ENCODE measurements at places on chromosomes 6 and 20.

DNA sequence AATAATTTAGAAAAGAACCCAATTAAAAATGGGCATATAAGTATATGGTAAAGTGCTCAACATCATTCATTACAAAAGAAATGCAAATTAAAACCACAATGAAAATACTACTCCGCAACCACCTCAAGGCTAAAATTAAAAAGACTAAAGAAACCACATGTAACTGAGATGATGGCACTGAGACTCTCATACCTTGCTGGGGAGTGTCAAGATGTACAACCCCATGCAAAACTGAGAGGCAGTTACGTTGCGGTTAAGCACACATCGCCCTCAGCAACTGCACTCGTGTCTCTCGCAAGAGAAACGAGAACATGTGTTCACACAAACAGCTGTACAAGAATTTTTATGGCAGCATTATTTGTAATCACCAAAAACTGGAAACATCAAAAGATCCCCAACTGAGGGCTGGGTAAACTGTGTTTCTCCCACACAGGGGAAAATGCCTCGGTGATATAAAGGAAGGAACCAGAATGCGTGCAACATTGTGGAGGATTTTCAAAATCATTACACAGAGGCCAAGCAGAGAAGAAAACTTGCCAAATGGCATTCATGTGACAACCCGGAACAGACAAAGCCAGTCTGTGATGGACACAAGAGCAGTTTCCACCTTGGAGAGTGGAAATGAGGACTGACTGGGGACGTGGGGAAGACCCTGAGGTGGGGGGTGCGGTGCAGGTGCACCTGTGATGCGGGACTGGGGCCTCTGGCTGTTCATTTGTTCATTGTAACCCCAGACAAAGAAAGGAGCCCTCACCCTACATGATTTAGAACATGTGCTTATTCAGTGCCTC lies 144.9 kb downstream of the WDR27 start:
- DNase-seq: no peak

- DNase-seq: no peak
These were observed 7.8 kb upstream of the DUSP22 start for GRCh38 chr6:284486-284885.

DNA sequence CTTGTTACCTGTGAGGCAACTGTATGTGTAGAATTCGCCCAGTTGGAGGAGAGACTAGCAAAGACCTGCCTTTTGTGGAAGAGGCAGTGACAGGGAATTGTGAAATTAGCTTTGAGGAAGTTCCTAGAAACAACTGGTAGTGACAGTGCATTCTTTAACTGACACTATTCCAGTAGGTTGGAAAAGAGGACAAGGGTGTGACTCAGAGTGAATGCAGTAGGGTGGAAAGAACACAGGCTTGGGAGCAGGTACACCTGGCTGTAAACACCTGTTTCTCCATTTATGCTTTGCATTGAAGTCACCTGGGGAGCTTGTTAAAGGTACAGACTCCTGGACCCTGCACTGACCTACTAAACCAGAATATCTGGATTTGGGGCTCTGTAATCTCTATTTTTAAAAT lies 295.7 kb downstream of the PHACTR1 start:
- DNase-seq: no peak

DNA sequence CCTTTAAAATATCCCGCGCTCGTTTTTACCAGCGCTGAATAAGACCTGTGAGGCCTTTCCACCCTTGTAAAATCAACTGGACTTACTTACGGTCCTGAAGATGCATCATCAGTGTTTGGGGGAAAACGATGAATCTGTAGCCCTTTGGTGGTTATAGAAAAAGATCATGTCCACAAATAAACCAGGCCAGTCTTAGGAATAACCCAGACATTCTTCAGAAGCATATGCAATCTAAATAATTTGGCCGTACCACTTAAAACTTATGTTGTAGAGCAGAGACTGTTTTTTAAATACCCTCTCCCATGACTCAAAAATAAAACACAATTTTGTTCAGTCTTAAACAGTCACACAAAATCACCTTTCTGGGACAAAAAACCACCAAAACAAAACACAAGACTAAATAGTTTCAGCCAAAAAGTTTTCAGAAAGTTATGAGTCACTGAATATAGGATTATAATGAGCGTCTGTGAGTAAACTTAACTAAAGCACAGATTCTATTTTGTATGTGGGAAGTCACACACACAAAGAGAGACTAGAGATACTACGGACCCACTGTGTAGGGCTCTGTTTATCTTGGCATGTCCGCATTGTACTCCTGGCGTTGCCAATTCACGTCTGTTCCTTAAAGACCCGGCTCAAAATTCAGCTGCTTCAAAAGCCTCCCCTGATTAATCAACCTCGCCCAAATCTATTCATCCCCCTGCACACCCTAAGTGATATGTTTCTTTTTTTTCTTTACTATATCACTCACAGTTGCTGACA lies 26.5 kb upstream of the SMOC2 start:
- no peak for DNase-seq

- no peak for DNase-seq
These were observed 49.0 kb upstream of the TAGAP start for GRCh38 chr6:159093609-159094443.

- DNase-seq: peak; percentile 42
These were observed 20.5 kb downstream of the PTK7 start for GRCh38 chr6:43096451-43097097.

GRCh38 chr6:64266351-64266821 lies 630.8 kb downstream of the PHF3 start:
- no peak for DNase-seq

DNA sequence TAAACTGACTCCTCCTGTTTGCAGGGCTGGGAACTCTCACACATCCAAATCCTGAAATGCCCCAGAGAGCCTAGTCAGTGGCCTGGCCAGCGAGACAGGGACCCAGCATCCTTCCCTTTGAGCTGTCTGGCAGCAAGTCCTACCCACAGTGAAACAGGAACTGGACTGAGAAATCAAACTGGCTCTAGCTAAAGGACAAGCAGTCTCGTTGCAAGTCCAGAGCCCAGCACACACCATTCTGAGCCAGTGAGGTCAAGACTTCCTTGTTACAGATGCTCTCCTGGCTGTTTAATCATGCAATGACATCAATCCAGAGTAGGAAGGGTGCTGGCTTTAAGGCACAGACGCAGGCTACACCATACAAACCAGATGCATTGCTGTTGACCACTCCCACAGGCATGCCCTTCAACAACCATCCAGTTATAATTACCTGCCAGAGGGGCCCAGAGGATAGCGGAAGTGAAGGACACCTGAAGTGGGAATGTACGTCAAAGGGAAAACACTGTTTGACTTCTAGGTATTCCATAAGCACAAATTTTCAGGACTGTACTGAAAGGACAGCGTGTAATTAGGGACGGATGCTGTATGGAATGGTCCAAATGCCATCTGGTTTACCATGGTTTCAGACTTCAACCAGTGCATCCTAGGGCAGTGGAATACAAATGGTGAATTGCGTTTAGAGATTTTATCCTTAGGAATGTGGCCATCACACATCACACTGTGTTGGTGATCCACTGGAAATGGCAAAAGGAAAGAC lies 114.4 kb downstream of the SLC23A2 start:
- DNase-seq: no peak

DNA sequence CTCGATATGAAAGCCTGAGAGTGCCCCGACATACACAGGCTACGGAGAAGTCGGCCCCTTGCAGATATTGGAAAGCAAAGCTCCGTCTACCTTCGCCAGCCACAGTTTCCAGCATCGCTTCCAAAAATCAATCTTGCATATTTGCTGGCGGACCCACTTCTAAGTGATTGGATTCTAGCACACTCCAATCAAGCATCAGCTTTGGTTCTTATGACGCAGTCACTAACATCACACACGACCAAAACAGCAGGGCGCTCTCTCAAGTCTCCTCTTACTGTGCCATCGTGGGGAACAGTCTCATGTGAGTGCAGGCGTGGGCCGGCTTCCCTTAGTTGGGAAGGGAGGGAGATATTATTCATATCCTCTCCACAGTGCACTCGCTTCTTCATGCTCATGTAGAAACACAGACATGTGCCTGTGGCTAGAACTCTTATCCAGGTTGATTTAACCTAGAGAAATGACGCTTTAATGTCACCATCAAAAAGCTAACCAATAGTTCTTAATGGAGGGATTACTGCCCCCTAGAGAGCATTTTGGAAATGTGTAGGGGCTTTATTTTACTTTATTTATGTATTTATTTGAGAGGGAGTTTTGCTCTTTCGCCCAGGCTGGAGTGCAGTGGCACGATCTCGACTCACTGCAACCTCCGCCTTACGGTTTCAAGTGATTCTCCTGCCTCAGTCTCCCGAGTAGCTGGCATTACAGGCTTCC lies 229.8 kb downstream of the SOD2 start:
- peak; percentile 5 for DNase-seq

GRCh38 chr6:109165392-109165974 lies 70.2 kb downstream of the CEP57L1 start:
- peak; percentile 47 for DNase-seq

DNA sequence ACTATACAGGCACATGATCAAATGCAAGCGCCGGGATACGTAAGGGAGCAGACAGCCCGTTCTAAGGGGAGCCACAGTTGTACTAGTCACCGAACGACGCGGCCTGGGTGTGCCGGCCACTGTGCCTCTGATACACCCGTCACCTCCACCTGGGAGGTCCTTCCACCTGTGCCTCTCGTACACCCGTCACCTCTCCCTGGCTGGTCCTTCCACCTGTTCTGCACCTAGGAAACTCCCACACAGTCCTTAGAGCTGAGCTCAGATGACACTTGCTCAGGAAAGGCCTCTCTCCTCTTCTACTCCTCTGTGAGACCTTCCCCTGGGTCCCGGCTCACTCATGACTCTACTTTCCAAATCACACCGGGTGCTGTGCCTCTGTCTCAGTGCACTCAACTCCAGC lies 245.0 kb downstream of the TTLL2 start:
- no peak for DNase-seq

- no peak for DNase-seq
These were observed 58.7 kb downstream of the BCKDHB start for GRCh38 chr6:80165143-80165542.

DNA sequence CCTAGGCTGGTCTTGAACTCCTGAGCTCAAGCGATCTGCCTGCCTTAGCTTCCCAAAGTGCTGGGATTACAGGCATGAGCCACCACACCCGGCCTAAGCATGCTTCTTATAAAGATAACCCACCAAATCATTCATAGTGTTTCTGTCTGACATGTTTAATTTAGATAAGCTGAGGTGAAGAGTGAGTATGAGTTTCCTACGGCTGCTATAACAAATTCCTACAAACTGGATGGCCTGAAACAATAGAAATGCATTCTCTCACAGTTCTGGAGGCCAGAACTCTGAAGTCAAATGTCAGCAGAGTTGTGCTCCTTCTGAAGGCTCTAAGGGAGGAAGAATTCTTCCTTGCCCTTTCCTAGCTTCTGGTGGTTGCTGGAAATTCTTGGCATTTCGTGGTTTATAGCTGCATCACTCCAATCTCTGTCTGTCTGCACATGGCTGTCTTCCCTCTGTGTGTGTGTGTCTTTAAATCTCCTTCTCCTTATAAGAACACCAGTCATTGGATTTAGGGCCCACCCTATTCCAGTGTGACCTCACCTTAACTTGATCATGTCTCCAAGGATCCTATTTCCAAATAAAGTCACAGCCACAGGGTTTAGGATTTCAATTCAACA lies 29.9 kb downstream of the MAPK13 start:
- peak; percentile 52 for DNase-seq

GRCh38 chr6:166045860-166046200 lies 121.8 kb downstream of the TBXT start:
- no peak for DNase-seq

GRCh38 chr20:53597030-53597482 lies 3.4 kb upstream of the ZNF217 start:
- no peak for DNase-seq

DNA sequence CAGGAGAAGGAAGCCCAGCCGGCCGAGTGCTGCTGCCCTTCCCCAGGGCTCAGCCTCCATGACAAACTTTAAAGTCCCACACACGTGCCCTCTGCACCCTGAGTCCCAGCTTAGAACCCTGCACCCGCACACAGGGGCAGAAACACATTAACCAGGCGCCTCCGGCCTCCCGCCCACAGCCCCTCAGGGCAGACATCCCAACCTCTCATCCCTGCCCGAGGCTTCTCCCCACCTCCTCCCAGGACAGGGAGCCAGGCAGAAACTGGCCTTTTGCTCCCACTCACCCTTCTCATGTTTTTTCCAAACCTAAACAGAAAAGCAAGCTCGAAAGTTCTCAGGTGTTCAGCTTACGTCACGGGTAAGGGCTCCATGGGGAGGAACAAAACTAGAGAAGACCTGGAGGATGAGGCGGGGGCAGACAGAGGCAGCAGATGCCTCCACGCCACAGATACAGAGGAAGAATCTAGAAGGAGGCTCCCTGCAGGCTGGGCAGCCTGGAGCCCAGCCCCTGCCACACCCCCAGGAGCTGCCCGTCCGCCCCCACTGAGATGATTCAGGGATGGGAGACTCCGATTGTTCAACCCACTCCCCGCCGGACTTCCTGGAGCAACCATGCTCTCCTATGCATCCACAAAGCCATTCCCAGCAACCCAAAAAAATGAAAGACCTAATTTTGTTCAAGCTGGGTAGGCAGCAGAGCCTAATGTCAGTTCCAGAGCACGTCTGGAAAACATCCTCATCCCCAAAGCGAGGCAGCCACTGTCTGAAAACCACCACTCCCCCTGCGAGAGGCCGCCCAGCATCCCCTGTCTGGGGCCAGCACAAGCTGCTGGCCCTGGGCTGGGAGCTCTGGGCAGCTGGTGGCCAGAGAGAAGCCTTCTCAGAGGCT lies 8.8 kb downstream of the KCNQ2 start:
- no peak for DNase-seq

GRCh38 chr6:20717743-20718142 lies 183.5 kb downstream of the CDKAL1 start:
- no peak for DNase-seq

DNA sequence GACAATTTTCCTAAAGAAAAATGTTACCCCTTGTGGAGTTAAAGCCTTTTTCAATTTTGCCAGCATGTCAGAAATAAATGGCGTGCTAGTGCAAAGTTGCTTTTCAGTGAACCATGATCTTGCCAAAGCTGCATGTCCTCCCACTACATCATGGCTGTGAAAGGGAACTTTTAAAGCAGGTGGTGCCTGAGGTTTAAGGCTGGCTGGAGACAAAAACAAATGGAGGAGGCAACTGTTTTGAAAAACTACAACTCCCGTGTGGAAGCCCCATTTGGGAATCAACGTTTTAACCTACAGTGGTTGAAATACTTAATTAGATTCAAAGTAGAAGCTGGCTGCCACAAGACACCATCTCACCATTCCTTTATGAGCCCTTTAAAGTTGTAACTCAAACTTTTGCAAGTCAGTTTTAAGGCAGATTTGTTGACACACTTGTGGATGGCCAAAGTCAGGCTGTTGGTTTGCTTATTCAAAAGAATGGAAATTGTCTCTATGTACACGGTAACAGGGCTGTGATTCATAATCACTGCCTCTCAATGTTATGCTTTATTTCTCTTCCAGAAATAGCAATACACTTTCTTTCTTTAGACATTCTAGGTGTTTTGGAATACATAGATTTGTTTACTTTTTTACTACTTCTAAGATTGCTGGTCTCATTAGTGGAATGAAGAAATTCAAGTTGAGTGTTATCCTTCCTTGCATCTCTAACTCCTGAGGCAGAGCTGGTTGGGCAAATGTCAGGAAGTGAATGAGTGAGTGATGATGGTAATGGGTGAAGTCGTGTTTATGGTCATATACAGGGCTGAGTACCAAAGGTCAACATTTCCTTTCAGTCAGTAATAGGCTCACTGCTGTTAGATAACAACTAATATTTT lies 196.4 kb upstream of the GMDS start:
- DNase-seq: no peak

- peak; percentile 40 for DNase-seq
These were observed 813.0 kb downstream of the DHX35 start for GRCh38 chr20:39775110-39775509.

All from brain microvascular endothelial cell (primary cell).